ENCODE measurements at places on chromosomes 7 and 10.

DNA sequence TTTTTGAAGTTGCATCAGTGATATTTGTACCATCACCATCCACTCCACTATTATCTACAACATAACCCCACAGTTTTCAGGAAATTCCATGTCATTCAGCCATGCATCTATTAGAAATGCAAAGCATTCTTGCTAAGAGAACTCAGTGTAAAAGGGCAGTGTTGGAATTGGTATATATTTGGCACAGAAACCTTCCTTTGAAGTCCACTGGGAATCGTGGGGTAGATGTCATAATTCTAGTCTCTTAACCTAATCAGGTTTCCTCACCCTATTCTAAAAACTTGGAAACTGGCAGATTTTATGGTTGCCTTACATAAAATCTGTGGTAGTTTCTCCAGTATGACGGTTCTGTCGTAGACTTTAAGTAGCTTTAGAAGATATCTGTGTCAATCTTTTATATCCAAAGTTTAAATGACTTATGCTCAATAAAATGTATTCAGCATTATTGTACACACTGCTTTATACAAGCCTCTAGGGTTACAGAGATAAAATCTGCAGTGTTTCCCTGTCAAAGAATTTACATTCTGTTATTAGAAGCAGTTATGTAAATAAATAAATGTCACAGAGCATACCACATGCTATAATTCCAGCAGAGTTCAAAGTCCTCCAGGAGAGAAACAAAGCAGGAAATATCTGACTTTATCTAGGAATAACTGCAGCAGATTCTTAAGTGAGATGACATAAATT lies 704.4 kb upstream of the CELF2 start:
- DNase-seq = no peak

DNA sequence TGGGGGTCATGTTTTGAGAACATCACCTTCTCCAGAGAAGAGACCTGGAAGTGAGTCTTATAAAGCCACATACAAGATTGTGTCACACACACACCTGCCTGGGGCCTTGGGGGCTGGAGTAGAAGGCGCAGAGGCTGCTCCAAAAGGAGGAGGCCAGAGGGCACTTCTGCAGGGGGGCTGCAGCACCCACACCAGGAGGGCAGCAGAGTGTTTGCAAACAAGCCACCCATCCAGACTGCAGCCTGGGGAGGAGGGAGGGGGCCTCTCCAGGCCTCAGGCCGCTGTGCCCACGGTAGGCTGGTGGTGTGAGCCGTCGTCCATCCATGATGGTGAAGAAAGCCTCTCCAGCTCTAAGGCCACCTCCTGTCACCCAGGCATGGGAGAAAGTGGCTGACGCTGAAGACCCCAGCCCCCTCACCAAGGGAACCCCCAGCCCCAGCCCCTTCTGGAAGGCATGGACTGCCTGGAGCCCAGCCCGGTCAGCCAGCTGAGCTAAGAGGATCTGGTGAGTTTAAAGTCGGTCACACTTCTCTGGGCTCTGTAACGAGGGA lies 77.5 kb downstream of the FOXL3 start:
- no peak for DNase-seq

DNA sequence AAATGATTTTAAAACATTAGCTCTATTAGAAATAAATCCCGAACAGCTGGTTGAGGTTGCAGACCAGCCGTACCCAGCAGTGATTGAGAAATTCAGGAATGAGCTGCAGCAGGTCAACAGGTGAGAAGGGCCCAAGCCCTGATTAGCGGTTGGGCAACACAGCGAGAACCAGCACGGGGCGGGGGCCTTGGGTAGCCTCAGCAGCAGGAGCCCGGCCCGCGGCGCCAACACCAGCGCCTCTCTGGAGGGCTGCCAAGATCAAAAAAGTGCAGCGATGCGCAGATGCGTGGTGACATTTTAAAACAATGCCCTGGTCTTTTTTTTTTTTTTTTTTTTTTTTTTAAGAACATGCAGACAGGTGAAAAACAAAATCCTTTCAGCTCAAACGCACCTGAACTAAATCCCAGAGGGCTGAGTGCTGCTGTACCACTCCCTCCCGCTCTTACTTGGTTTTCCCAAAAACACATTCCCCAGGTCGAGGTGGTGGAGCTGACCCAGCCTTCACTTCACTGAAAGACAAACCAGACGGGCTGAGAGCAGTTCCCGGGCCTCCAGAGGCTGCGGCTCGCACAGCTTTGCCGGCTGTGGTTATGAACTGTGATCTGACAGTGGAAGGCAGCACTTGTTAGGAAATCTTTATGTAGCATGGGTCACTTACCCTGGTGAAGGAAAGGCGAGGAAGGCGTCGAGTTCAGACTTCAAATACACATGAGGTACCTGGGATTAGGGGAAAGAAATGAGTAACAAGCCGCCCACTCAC lies 579.4 kb downstream of the SDK1 start:
- DNase-seq = peak; percentile 20

- no peak for DNase-seq
Observed at GRCh38 chr10:36555036-36555435, 570.4 kb upstream of the ANKRD30A start.

GRCh38 chr10:71770255-71770654 lies 3.1 kb downstream of the VSIR start:
- no peak for DNase-seq

DNA sequence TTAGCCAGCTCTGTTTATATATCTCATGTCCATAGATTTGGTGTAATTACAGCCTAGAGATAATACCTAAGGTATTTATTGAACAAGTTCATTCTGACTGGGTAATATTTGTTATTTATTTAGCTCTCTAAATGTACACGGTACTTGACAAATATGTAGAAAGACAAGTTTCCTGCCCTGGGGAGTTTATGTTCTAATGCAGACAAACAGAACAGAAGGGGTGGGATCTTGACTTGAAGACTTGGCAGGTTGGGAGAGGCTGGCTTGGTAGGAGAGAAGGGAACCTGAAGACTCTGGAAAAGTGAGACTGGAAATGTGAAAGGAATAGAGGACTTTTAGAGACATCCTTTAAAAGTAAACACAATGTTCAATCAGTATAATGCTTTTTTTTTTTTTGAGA lies 97.7 kb upstream of the CDK6 start:
- DNase-seq = no peak

DNA sequence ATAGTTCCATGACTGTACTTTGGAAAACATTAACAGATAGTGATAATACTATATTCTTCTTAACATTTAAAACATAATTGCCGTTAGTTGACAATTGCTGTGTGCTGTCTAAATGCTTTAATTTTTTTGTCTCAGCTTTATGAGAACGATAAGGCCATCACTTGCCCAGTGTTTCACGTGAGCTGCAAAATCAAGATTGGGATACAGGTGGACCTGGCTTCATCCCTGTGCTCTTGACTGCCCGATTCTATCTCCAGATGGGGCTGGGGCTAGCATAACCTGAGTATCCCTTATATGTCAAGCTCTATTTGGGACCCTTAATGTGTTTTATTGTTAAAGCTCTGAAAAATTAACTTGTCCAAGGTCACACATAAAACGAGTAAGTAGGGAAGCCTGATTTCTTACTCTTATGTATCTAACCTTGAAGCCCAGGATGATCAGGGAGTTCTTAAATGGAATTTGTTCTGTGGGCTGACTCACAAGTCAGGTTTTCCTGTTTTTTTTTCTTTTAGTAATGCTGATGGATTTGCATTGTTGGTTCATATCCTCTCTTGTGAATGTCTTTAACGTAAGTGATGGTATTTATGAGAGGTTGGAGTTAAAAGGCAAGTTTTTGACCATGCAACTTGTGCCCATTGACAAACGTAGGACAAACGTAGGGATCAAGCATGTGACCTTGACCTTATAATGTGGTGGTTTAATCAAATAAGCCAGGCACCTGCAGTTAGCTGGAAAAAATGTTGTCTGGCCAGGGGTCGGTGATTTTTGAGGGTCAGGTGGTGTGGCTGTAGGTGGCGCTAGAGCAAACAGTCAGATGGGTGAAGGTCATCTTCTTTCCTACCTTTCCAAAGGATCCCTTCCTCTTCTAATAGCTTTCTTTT lies 3.6 kb downstream of the PRKAR2B start:
- no peak for DNase-seq

- no peak for DNase-seq
Observed at GRCh38 chr7:43204081-43204480, 91.6 kb downstream of the HECW1 start.

GRCh38 chr7:89687211-89687610 lies 467.1 kb upstream of the STEAP1 start:
- DNase-seq = no peak

DNA sequence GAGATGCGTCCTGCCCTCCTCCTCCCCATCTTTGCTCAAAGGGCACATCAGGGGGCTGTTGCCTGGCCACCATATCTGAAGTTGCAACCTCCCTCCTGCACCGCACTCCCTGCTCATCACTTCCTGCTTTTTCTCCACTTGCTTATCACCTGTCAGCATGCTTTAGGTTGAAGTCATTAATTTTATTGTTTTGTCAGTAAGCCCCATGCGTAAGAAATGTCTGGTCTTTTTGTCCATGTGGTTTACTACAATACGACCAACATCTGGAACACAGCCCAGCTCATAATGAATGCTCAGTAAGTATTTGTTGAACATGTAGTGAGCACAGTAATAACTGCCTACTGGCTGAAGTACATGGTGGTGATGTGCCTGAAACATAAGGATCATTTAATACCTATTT lies 71.6 kb upstream of the GJD4 start:
- DNase-seq = no peak

DNA sequence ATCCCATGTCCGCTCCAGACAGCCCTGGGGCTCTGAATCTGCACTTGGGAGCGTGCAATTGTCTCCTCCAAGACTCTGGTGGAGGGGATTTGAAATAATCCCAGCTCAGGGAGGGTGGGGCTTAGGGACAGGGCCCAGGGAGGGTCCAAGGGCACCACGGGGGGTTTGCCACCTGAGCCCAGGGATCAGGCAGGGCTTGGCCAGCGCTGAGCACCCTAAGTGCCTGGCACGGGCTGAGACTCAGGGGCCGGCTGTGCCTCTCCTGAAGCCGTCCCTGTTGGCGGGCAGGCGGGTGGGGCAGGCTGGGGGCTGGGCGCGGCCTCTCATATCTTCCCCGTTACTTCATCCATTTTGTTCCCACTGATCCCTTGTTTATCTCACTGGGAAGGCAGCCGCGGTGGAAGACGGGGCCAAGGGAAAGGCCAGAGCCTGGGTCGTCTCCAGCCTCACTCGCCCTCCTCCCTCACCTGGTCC lies 41.8 kb upstream of the ELN start:
- DNase-seq = no peak

DNA sequence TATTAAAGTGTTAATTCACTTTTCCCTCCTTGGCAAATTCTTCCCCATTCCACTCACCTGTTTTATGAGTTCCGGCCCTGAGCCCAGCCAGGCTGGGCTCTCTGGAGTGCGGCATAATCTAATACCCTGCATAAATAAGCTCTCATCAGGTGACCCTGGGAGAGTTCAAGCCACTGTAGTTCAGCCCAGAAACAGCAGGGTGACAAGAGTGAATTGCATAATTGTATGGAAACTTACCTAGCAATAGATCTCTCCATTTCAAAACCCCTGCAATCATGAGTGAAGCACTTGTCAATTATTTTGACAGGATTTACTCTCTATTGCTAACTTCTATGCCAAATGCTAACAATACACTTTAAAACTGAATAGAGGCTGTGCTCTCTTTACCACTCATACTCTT lies 94.7 kb downstream of the OSBPL3 start:
- no peak for DNase-seq

- no peak for DNase-seq
Observed at GRCh38 chr10:8840356-8840755, 785.9 kb downstream of the GATA3 start.

- no peak for DNase-seq
Observed at GRCh38 chr10:78952686-78953085, 116.1 kb upstream of the ZMIZ1 start.

- DNase-seq = no peak
Observed at GRCh38 chr7:92765725-92766124, 70.6 kb downstream of the CDK6 start.

- DNase-seq = no peak
Observed at GRCh38 chr10:132479603-132480221, 57.9 kb upstream of the INPP5A start.

GRCh38 chr10:71746344-71747037 lies 26.8 kb downstream of the VSIR start:
- no peak for DNase-seq

DNA sequence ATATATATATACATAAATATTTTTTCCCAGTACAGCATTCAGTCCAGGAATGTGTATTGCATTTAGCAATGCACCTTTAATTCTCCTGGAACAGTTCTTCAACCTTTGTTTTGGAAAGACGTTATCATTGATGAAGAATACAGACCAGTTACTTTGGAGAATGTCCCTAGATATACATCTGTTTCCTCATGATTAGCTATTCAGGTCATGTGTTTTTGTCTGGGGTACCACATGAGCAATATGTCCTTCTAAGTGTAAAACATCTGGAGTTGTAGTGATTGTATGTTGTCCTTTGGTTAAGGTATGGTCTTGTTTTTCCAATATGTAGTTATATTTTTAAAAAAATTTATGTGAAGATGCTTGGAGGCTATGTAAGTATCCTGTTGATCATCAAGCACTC lies 10.2 kb downstream of the BZW2 start:
- no peak for DNase-seq

DNA sequence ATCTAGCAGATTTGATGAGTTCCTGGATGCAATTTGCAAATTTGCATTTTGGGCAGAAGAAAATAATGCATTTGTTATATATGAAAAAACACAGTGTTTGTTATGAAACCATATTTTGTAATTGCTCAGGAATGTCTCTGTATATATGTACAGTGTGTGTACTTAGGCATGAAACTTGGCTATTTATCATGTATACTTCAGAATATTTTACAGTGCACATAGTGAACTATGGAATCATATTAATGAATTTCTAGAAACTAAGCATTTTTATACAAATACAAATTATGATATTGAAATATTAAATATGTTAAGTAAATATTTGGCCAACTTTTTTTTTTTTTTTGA lies 107.5 kb downstream of the TWIST1 start:
- no peak for DNase-seq

- no peak for DNase-seq
Observed at GRCh38 chr7:101618916-101619315, 10.2 kb downstream of the MYL10 start.

DNA sequence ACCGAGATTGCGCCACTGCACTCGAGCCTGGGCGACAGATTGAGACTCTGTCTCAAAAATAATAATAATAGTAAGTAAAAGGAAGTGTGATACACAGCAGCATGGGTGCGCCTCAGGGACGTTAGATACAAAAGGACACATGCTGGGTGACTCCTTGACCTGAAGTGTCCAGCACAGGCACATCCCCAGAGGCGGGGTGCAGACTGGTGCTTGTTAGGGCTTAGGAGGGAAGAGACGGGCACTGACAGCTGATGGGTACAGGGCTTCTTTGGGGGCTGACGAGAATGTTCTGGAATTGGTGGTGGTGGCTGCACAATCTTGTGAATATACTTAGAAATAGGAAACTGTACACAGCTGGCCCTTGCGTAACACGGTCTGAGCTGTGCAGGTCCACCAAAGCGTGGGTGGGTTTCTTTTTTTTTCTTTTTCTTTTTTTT lies 61.8 kb upstream of the DNAJB6 start:
- DNase-seq = no peak
